Tongue (tissue), 3 donors: ENCODE measurements at places on chromosomes 2 and 18. TPM values are rescaled to one million over a fixed set of nuclear protein-coding genes. Genes with fewer than 3 reads are reported as not detected.

DNA sequence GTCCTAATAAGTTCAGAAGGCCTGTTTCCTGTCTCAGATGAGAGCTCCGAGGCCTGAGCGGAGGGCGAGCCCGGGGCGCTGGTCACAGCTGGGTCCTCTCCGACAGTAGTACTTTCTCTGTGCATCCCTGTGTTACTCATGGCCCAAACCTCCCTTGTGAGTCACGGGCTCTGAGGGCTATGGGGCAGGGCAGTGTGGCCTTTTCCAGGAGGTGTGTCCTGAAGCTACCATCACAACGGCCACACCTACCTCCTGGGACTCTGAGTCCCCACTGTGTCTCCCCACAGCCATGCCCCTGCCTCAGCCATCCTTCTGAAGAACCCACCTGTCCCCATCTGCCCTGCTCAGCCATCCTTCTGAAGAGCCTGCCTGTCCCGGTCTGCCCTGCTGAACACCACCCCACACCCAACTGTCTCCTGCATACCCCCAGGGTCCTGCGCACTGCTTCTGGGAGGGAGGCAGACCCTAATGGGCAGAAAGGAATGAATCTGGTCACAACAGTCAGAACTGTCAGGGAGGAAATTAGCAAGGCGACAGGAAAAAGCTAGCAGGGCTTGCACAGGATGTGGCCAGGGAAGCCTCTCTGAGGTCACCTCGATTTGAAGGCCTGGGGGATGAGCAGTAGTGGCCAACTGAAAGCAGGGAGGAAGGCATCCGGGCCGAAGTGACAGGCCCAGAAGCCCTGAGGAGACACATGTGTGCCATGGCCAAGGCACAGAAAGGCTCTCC lies 145.4 kb upstream of the RIOK3 start:
- no peak for DNase-seq

DNA sequence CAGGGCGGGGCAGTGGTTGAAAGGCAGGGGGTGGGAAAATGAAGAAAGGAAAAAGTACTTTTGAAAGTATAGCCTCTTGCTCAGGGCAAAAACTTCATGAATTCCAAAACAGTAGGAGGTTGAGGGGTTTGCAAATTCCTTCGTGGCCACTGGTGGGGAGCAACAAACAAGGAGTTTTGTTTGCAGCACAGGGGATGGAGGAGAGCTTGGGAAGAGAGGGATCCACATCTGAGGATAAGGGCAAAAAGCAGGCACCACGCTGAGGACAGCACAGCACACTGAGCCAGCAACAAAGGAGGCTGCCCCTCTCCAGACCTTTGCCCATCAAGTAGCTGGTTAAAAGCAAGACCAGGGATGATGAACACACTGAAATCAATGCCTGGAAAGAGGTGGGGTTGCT lies 148.9 kb downstream of the TCF4 start:
- DNase-seq: no peak

- peak; percentile 92 for DNase-seq
Measured at GRCh38 chr2:61763605-61764034, 90.2 kb downstream of the FAM161A start.

GRCh38 chr18:13377496-13377895 lies 158.9 kb downstream of the LDLRAD4 start:
- peak; percentile 11 for DNase-seq

GRCh38 chr18:24189664-24190346 lies 50.9 kb downstream of the CABYR start:
- DNase-seq: no peak

DNA sequence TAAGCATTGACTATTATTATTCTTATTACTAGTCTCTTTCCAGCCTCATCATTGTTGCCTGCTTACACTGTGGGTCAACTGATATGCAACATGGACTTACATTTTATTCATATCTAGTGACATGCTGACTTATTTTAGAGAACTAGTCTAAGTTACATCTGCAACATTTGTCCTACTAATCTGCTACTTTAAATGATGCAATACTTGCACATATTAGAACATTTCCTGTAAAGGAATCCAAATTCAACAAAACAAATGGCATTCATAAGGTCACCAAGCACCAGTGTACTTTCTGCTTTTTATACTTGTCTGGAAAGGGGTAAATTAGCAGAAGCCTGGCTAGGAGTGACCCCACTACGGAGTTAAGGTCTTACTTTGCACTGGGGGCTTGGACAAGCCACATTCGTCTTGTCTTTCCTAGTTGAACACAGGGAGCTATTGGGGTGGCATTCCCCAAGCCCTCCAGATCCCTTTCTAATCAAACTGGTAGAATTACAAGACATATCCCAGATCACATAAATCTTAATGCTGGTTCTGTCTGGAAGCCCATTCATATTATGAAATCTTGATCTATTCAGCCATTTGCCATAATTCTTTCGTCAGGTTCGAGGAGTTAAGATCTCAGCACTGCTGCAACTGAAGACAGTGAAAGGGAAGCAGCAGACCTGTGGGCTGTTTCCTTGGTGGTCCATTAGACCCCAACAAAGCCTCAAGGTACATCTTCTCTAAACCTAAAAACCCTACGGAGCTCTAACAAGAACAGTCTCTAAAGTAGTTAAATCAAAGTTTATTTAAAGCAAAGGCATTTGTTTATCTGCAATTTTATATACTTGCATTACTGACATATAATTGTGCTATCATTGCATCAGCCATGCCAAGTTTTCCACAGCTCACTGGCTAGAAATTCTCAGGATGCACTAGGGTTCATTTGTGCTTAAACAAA lies 49.9 kb upstream of the RTN4 start:
- DNase-seq: no peak

- DNase-seq: no peak
Measured at GRCh38 chr2:163312713-163313112, 423.1 kb downstream of the FIGN start.

The RTKN gene
- 42.1 TPM for total RNA-seq

The HAAO gene
- 24.3 TPM for total RNA-seq

The NCL gene
- total RNA-seq: 262 TPM

The FSIP2 gene
- total RNA-seq: 3.1 TPM
